ENCODE measurements at places on chromosomes 16 and 17. TPM values are rescaled to one million over a fixed set of nuclear protein-coding genes. Genes with fewer than 3 reads are reported as not detected.

Gene CDC42EP4
- total RNA-seq, result 77.6 TPM

Gene CLEC3A
- 3.5 TPM for total RNA-seq

Gene OTOP3
- total RNA-seq, result not detected

Gene PDK2
- 64.7 TPM for total RNA-seq

Gene EARS2
- 17.2 TPM for total RNA-seq

Gene PLEKHG4
- 6.7 TPM for total RNA-seq

Gene ARHGAP44
- total RNA-seq, result 40.9 TPM

Gene TMEM114
- not detected for total RNA-seq

Gene AHSP
- total RNA-seq, result not detected

Gene ZFP1
- 11.4 TPM for total RNA-seq

Gene ABI3
- 15.8 TPM for total RNA-seq

Gene CDRT4
- total RNA-seq, result 6.0 TPM

Gene TNRC6C
- 27.4 TPM for total RNA-seq

Gene TIMP2
- 377 TPM for total RNA-seq

Gene ZNF423
- total RNA-seq, result 11.0 TPM

Gene CTF1
- total RNA-seq, result 11.0 TPM

Gene RPH3AL
- total RNA-seq, result 26.7 TPM

Gene WNT3
- 0.52 TPM for total RNA-seq
